ENCODE measurements at places on chromosomes 1 and 21.

- DNase-seq: no peak
Observed at GRCh38 chr1:67939942-67940341, 106.7 kb upstream of the GNG12 start.

DNA sequence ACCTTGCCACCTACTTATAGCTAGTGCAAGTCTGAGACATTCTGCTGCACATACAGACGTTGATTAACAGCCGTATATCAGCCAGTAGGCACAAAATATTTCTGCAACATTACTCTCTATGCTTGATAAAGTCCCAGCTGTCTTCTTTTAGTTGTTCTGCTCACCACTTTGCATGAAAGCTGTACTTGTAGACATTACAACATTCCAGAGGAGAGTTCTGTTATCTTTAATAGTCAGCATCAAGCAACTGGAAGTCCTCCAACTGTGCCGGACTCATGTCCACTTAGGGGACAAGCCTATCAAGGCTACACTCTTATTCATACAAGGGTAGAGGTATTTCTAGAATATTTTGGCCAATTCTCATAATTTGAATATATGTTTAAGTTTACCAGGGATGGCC is 50.0 kb downstream of the CACHD1 start:
- DNase-seq: no peak

DNA sequence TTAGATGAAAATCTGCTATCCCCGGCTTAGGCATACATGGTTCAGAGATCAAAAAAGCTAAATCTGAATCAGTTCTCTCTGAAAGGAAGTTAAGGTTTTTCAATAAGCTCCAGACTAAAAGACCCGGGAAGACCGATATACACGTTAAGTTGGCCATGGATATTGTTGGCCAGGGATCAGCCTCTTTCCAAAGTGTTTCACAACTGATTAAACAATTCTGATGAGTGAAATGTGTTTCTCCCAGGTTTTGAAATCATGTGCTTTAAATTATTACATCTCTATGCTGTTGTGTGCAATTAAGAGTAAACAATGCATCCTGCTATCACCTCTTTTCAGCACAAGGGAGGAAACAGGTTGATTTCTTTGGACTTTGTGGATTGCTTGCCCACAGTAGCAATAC is 23.7 kb upstream of the GNG12 start:
- no peak for DNase-seq

GRCh38 chr1:98556521-98557158 is 104.9 kb upstream of the SNX7 start:
- no peak for DNase-seq

GRCh38 chr1:5815211-5815610 is 177.0 kb downstream of the NPHP4 start:
- DNase-seq: peak; percentile 34

DNA sequence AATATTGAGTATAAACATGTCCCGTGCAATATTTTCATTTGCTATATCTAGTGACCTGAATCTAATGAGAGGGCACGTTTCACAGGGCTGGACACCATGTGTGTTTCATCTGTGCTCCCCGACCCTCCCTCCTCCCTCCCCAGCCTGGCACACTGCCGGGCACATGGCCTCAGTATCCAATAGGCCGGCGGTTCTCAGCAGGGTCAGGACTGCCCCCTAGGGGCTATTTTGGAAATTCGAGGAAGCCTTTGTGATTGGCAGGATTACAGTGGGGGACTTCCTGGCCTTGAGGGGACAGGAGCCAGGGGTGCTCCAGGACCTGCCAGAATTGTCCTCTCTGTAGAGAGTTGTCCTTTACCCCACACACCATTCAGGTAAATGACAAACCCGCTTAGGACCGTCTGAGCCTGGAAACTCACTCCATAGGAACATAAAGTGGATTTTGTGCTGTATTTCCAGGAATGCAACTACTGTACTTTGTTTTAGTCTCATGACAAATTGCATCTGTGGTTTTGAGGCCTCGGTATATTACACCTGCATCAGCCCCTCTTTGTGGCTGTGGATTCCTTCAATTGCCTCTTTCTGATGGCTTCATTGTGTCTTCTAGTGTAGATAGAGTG is 109.5 kb upstream of the SIM2 start:
- DNase-seq: peak; percentile 73

GRCh38 chr1:36081926-36082485 is 1.9 kb upstream of the TEKT2 start:
- no peak for DNase-seq

GRCh38 chr1:163535807-163536206 is 214.1 kb downstream of the NUF2 start:
- peak; percentile 3 for DNase-seq

GRCh38 chr1:93775224-93775623 is 93.6 kb upstream of the BCAR3 start:
- no peak for DNase-seq

DNA sequence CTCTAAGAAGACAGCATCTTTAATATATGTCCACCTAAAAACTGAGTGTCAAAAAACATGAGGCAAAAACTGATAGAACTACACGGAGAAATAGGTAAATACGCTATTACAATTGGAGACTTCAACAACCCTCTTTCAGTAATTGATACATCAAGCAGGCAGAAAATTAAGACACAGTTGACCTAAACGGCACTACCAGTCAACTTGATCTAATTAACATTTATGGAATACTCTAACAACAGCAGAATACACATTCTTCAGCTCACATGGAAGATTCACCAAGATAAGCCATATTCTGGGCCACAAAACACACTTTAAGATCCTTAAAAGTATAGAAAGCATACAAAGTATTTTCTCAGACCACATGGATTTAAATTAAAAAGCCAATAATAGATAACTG is 137.6 kb downstream of the CLIC6 start:
- no peak for DNase-seq

GRCh38 chr1:44059212-44059611 is 27.9 kb upstream of the SLC6A9 start:
- no peak for DNase-seq

- DNase-seq: peak; percentile 25
Observed at GRCh38 chr1:171610385-171610784, 11.7 kb upstream of the MYOCOS start.

DNA sequence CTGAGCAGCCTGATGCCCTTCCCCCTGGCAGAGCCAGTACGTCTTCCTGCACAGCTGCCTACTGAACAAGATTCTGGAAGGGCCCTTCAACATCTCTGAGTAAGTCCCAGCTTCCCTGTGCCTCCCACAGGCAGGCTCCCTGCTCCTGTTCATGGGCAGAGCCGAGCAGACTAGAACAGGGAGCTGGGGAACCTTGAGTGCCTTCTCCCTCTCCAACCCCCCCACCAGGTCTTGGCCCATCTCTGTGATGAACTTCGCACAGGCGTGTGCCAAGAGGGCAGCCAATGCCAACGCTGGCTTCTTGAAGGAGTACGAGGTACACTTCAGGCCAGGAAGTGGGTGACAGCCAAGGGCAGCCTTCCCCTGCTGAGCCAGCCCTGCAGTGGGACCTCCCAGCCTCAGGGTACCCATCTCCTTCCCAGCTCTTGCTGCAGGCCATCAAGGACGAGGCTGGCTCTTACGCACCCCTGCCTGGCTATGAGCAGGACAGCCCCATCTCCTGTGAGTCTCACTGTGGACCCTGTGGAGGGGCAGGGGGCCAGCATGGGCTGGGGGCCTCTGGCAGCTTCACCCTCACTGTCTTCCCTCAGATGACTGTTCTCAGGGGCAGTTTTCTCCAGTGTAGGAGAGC is 6.4 kb upstream of the LGR6 start:
- DNase-seq: no peak

GRCh38 chr1:21313886-21314721 is 23.8 kb upstream of the ECE1 start:
- no peak for DNase-seq

DNA sequence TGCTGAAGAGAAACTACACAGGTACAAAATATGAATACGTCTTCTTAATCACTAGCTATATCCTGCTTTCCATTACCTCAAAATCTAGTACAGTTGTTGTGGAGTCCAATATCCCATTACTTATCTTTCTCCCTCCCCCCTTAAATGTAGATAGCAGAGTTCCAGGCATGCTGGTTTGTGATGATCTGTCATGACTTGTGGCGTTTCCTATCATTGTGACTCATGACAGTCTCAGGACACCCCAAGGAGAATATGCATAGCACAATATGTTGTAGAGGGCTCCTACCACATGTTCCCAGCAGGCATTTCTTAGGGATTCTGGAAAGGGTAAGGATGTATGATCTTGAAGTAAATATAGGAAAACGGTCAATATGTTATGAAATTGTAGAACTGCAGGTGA is 206.9 kb downstream of the USH2A start:
- no peak for DNase-seq

DNA sequence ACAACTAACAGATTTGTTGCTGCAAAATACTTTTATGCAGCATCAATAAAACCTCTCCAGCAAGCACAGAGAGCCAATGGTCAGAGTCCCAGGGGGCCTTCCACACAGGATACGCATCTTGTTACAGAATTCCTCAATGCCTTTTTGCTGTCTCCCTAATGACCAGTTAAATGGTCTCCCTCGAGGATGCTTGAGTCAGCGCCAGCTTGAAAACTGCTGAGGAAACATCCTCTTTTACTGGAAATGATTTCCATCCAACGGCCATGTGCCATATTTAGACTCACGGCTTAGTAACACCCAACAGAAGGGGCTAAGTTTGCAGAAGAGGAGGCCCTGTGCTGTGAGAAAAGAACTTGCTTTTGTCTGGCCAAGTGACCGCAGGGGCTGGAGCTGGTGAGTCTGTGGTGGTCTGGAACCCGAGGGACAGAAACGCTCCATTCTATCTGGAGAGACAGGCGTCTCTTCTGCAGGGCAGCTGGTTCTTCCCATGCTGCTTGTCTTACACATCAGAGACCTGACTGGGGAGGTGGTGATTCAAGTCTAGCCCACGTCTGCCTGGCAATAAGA is 496.4 kb downstream of the SETD4 start:
- DNase-seq: peak; percentile 94

DNA sequence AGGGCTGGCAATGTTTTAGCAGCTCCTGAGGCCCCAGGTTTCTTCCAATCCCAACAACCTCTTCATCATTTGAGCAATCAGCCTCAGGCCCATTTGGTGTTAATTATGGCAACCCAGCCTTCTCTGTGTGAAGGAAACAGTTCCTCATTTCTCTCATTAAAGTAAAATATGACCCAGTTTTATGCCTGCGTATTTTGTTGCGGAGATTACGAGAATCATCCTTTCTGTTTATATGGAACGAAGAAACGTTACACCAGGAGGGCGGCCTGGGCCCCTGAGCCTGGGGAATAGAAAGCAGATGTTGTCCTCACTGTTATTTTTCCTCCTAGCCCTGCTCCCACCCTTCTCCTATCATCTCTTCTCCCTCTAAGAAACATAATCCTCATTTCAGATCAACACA is 332.2 kb upstream of the USP24 start:
- DNase-seq: no peak

DNA sequence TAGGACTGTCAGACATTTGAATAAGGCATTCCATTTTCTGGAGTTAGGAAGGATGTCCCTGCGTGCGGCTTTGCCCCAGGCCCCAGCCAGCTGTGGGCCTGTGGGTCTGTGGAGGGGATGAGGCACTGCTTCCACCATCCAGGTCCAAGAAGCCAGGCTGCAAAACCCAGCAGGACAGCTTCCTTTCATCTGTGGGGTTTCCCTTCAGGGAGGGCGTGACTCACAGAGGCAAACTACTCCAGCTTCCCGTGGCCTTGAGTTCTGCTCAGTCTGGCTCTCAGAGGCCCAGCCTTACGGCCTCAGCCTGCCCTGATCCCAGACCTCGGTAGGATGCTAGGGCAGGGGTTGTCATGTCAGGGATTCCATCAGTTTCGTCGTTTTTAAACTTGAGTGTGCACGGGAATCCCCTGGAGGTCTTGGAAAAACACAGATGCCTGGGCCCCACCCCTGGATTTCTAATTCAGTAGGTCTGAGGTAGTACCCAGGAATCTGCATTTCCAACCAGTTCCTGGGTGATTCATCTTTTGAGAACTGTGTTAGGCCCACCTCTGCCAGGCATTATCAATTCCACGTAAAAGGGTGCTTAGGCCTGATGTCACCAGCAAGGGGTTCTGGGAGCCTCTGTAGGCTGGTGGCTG is 32.3 kb upstream of the TENT5C start:
- peak; percentile 33 for DNase-seq

GRCh38 chr1:19337289-19337688 is 25.2 kb downstream of the SLC66A1 start:
- DNase-seq: no peak

DNA sequence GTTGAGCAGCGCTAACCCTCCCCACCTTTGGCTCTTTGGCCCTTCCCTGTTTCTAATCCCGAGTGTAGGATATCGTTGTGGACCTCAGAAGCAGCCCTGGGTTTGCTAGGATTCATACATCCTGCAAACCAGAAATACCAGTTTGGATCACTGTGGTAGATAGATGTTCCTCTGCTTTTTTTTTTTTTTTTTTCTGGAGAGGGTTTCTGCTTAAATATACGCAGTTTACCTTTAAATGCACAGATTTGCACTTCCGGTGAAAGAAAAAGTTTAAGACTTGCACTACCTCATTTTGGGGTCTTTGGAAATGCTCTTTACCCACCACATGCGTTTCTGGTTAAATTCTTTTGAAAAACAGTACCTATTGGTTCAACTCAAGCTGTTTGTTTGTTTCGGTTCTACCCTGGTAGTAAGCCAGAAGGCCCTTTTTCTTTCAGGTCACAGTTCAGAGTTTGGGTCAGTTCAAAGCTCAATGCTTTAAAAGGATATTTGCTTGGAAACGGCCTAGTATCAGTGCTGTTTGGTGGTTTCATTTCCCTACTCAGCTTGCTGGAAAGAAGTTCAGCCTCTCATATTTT is 908 bp downstream of the DDI2 start:
- peak; percentile 49 for DNase-seq

- DNase-seq: no peak
Observed at GRCh38 chr21:45469273-45470086, 64.5 kb downstream of the COL18A1 start.

DNA sequence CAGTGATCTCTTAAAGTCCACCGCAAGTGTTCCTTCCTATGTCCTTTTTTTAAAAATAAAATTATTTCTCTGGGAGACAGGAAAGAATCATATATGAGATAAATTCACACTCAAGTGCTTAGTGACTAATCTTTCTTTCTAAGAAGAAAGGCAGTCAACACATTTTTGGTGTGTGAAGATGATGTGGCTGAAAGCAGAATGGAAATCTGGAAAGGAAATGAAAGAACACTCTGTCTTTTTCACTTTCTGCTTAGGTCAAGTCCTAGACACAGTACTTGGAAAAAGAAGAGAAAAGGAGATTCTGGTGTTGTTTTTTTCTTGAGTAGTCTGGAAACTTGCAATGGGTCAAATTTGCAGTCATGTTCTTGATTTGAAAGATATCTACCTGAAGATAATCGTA is 45.5 kb upstream of the PRRX1 start:
- no peak for DNase-seq

DNA sequence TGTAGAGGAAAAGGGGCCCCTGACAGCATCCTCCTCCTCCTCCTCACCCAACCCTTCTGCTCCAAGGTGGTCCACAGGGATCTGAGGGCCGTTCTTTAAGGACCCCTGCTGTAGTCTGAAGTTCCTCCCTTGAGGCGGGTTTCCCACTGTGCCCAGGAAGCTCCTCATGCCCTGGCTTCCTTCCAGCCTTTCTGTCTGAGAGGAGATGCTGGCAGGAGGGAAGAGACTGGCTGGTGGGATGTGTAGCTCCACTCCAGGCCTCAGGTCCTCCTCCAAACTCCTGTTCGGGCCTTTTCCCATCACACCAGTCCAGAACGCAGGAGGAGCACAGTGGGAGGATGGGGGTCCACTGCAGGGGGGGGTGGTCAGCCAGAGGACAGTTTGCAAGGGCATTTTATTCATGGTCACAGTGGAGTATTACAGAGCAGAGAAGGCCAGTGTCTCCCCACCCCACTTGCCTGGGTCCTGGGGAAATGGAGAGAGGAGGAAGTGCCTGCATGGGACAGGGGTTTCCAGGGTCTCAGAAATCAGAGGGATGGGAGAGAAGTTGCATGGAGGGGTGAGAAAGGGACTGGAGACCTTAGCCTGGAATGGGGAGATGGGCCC is 7.8 kb downstream of the ETV3L start:
- DNase-seq: no peak
